Lung (tissue), 17 donors: ENCODE measurements at places on chromosomes 7 and 10.

DNA sequence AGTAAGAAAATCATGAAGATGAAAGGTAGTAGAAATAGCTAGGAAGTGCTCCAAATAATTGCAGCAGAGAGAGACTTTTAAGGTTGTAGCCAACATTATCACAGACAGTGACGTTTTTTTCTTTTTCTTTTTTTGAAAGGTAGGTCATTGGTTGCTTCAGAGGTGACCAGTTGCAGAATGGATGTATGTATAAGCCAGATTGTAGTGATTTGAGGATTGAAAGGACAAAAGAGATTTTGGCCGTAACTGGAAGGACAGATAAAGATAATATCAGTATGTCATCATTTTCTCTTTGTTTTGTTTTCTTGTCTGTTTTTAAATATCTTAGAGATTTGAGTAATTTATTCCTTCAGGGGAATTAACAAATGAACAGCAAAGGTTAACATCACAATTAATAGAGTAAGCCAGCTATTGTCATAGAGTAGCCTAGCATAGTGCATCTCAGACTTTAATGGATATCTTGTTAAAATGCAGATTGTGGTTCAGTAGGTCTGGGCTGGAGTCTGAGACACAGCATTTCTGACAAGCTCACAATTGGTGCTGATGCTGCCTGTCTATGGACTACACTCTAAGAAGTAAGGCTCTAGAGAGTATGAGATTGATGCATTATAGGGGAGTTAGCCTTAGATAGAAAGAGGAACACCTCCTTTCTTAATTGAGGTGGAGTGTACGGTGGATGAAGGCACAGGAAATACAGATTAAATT lies 28.3 kb downstream of the CDK13 start:
- H3K36me3 ChIP-seq, result no peaks in the 10 kb centered on the region
- DNase-seq, result no peak
- H3K4me3 ChIP-seq, result no peak overlapping the region
- H3K4me1 ChIP-seq, result no peaks in the 10 kb centered on the region
- H3K27me3 ChIP-seq, result no peaks in the 10 kb centered on the region

DNA sequence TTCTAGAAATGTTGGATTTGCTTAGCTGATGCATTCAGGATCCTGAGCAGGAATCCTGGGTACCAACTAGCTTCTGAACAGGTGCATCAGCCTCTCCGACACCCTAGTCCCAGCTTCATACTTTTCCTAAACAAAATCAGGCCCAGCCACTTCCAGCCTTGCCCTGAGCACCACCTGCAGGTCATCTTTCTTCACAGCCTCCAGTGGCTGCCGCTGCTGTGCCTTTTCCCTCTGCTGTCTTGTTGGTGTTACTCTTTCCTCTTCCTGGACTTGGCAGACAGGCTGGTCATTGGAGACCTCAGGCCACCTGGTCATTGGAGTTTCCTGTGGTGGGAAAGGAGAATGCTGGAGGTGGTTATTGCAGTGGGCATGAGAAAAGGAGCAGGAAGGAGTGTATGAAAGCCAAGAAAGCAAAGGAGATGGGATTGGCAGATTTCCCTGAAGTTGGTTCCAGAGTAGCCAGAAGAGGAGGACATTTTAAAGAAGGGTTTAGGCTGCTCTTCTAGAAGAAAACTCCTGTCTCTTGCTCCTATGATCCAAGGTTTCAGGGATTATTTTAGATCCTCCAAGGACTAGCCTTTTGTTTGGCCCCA lies 48.2 kb upstream of the NFKB2 start:
- no peaks in the 10 kb centered on the region for H3K27me3 ChIP-seq
- H3K36me3 ChIP-seq, result peaks cover 22% of the 10 kb centered on the region
- H3K4me1 ChIP-seq, result no peaks in the 10 kb centered on the region
- H3K27ac ChIP-seq, result no peak overlapping the region

DNA sequence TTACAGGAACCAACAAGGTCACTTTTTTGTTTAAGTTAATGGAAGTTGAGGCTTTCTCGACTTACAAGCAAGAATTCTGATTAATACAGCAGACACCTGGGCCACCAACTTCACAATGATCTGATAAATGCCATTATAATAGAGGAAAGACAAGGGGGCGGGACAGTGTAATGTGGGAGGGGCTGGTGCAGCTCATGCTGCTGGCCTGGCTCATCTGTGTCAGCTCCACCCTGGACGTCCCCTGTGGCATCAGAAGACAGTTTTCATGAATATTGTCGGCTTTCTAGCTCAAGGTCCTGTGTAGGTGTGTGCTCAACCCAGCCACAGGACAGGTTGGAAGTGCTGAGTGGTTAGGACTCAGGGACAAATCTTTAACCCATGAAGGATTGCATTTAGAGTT lies 57.0 kb downstream of the MTURN start:
- H3K27ac ChIP-seq, result no peak overlapping the region
- no peak for DNase-seq
- no peak overlapping the region for H3K4me3 ChIP-seq
- H3K27me3 ChIP-seq, result no peaks in the 10 kb centered on the region
- no peaks in the 10 kb centered on the region for H3K36me3 ChIP-seq
- H3K4me1 ChIP-seq, result no peaks in the 10 kb centered on the region

DNA sequence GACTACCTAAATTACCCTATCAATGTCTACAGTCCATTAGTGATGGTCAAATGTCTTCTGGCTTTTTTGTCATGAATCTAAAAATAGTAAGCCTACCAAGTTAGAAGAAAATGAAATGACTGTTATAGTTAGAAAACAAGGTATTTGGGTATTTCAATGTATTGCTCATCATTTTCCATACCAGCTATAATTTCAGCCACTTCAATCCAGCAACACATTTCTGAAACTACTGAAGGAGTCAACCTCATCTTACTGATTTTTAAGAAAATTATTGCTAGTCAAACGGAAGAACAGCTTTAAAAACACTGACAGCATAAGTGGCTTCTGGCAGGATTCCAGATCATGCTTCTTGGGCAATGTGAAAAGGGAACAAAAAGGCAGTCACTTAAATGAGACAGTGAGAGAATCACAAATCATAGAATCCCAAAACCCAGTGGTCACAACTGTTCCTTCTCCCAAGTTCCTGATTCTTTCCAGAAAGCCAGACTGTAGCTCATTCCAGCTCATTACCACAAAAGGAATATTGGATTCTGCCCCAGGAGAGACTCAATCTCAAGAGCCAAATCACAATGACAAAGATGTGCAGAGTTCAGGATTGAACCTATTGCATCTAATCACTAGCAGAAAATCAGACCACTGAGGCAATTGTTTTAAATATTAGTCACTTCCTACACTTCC lies 61.2 kb upstream of the LRRN3 start:
- peak; percentile 39 for DNase-seq
- H3K36me3 ChIP-seq, result no peaks in the 10 kb centered on the region
- no peak overlapping the region for H3K27ac ChIP-seq
- H3K27me3 ChIP-seq, result no peaks in the 10 kb centered on the region
- H3K4me1 ChIP-seq, result peaks cover 7% of the 10 kb centered on the region

DNA sequence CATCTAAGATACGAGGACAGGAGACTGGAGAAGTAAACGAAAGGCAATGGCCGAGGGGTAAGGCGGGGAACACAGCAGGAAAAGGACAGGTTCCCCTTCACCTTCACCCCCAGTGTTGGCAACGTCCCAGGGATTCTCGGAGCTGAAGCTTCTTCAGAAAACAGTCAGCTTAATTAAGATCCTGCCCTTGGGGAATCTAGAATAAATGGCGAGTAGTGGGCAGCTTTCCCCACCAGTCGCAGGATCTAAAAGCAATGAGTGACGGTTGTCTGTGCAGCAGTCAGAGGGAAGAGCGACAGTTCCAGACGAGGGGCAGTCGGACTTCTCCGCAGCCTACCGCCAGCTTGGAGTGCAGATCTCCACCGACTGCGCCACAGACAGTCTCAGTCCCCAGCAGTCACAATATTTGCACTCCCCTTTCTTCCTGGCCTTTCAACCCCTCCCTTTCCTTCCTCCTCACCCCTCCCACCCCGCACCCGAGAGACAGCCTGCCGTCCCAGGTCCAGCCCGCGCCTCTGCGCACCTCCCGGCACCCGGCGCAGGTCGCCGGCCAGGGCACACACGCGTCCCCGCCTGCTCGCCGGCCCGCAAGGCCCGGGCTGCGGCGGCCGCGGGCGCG lies 10.9 kb upstream of the SP8 start:
- no peak overlapping the region for H3K27ac ChIP-seq
- no peaks in the 10 kb centered on the region for H3K36me3 ChIP-seq
- H3K4me3 ChIP-seq, result peak overlapping the region; percentile 54
- H3K27me3 ChIP-seq, result peaks cover 79% of the 10 kb centered on the region
- H3K4me1 ChIP-seq, result no peaks in the 10 kb centered on the region

GRCh38 chr7:107233174-107233573 lies 64.4 kb downstream of the HBP1 start:
- H3K27ac ChIP-seq, result no peak overlapping the region
- H3K27me3 ChIP-seq, result no peaks in the 10 kb centered on the region
- peaks cover 5% of the 10 kb centered on the region for H3K4me1 ChIP-seq
- H3K4me3 ChIP-seq, result no peak overlapping the region
- DNase-seq, result no peak
